NCI-H460 (cell line): ENCODE measurements at places on chromosomes 2 and 18. TPM values are rescaled to one million over a fixed set of nuclear protein-coding genes. Genes with fewer than 3 reads are reported as not detected.

SLC40A1 gene
- 8.8 and 12.5 TPM in 2 replicates for total RNA-seq

- DNase-seq, result no peak
Observed at GRCh38 chr2:177143444-177143843, 69.2 kb upstream of the HNRNPA3 start.

DNER gene
- 107 and 111 TPM in 2 replicates for total RNA-seq

GRCh38 chr2:23124214-23124750 lies 260.7 kb upstream of the KLHL29 start:
- DNase-seq, result no peak

GBX2 gene
- 1.8 and 3.8 TPM in 2 replicates for total RNA-seq

GRCh38 chr2:171487803-171488259 lies 34.4 kb upstream of the CYBRD1 start:
- no peak for DNase-seq

MSGN1 gene
- total RNA-seq, result not detected in 2 replicates

TOGARAM2 gene
- total RNA-seq, result not detected in 2 replicates

DNA sequence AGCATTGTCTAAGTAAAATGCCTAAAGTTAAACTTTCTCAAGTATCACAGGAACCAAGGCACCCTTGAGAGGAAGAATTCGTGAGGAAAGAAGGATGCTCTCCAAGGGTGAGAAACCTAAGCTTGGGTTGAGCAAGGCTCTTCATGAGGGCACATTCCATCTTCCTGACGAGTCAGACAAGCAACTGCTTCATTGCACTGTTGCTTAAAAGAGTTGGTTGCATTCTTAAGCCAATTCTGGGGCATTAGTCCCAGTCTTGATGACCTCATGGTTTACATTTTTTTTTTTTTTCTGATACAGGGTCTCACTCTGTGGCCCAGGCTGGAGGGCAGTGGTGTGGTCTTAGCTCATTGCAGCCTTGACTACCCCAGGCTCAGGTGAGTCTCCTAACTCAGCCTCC lies 237.5 kb downstream of the ACTR3 start:
- DNase-seq, result no peak
